ENCODE measurements at places on chromosomes 12 and 14. TPM values are rescaled to one million over a fixed set of nuclear protein-coding genes. Genes with fewer than 3 reads are reported as not detected.

The PCED1B gene
- 3.2 TPM for total RNA-seq

The RNU4-1 gene
- under 0.01 TPM for total RNA-seq

The CLEC7A gene
- total RNA-seq = under 0.01 TPM

The LHX5 gene
- not detected for total RNA-seq

The TTC6 gene
- total RNA-seq = under 0.01 TPM

The GPD1 gene
- under 0.01 TPM for total RNA-seq

The PZP gene
- total RNA-seq = not detected

The SUOX gene
- total RNA-seq = 13.5 TPM

The ANKRD33 gene
- not detected for total RNA-seq

The SALL2 gene
- total RNA-seq = 3.9 TPM

The AQP6 gene
- not detected for total RNA-seq

The LTBR gene
- 69.6 TPM for total RNA-seq

The TAS2R30 gene
- total RNA-seq = 9.1 TPM

The LPAR5 gene
- not detected for total RNA-seq

The PLEKHG3 gene
- total RNA-seq = 8.7 TPM

The WNT1 gene
- not detected for total RNA-seq

The KLHDC1 gene
- total RNA-seq = 2.6 TPM

The C14orf119 gene
- total RNA-seq = 48.0 TPM
